Stimulated activated CD8-positive, alpha-beta memory T cell treated with anti-CD3 and anti-CD28 coated beads, Interleukin-4, amount 100 ng/mL, for 24 hours (primary cell): ENCODE measurements at places on chromosomes 3 and 15.

DNA sequence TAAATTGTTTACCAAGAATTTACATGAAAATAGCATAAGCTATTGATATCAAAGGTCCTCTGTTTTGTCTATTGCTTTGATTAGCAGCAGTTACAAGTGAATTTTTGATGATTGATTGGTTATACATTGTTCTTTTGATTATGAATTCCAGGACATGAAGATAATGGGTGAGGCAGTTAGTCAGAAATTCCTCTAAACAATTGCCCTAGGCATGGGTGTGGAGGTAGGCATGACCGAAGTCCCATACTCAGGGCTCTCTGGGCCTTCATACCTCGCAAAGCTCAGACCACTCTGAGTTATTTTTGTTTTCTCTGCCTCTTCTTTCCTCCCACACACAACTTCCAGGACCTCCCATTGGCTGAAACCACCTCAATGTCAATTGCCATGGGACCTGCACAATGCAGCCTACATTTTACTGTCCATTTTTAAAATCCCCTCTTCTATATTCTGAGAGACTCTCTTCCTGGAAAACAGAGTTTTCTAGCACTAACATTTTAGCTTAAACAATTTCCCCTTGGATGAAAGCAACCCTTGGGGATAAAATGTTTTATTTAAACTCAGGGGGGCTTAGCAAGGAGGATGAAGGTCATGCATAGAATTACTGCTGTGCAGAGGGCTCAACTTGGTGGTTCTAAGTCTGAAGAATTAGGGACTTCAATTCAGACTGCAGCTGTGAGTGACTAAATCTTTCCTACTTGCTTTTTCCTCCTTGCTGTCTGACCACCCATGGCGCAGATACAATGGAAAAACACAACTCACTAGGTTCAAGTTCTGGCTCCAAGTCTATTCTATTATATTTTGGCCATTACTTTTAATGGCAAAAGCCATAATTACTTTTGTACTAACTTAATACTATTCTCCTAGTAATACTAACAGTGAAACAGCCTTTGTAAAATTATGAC lies 594.8 kb downstream of the NTRK3 start:
- DNase-seq = no peak

DNA sequence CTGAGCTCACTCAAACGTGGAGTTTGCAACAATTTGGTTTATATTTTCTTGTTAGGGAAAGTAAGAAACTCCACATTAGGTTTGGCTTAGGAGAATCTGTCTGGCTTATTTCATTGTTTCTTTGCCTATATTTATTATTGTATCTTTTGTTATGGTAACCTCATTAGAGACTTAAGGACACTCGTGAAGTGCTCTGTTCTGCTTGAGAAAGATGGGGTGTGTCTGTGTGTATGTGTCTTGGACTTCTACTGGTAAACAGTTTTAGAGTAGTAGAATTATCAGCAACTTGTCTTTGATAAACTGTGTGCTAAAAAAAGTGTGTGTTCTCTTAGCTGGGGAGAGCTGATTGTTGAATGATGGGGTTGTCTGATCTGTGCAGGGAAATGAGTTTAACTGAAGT lies 306.5 kb downstream of the RBMS3 start:
- no peak for DNase-seq

DNA sequence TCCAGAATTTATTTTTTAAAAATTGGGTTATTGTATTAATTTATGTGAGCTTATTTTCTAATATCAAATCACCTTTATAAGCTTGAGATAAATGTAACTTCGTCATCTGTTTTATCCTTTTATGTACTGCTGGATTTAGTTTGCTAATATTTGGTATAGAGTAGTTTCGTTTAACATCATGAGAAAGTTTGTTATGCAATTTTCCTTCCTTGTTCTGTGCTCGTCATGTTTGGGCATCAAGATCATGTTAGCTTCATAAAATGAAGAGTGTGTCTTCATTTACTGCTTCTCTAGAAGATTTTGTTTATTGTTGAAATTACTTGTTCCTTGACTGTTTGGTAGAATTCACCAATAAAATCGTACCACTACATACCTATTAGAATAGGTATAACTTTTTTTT lies 262.1 kb upstream of the SATB1 start:
- no peak for DNase-seq

- no peak for DNase-seq
These were observed 27.7 kb upstream of the MYH15 start for GRCh38 chr3:108538083-108538482.

GRCh38 chr15:77525400-77525811 lies 104.7 kb downstream of the HMG20A start:
- no peak for DNase-seq

- DNase-seq = no peak
These were observed 341.0 kb downstream of the SOX2 start for GRCh38 chr3:182052757-182053156.

DNA sequence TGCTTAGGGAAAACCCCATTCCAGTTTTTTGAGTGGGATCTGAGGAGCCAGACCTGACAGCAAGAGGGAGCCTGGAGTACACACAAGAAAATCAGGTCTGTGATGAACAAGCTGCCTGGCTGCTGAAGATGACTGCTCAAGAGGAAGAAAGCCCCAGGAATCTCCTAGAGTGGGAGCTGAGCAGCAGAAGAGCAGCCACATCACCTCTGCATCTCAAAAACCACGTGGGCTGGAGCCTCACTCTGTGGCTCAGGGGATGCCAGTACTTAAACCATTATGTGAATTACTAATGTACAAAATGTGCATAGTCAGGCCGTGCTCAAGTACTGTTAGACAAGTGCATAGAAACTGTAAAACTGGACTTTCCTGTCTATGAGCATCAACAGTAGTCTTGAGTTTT lies 52.4 kb downstream of the SLC9A9 start:
- DNase-seq = no peak

GRCh38 chr15:40263024-40263754 lies 19.7 kb downstream of the ANKRD63 start:
- DNase-seq = no peak

GRCh38 chr3:172581757-172582166 lies 58.5 kb upstream of the TNFSF10 start:
- no peak for DNase-seq

DNA sequence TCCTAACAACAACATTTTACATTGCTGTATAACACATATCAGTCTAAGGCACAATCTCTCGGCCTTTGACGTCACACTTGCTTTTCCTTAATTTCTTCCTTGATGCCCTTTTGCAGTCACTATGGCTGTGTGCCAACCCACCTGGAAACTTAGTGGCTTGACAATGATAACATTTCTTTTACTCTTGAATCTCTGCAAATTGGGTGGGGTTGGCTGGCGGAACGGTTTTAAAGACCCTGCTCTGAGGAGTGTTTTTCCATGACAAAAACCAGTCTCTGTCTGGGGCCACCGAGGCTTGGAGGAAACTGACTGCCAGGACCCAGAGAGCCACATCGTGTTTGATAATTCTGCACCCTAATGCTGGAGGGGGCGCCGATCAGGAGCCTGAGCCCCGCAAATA lies 115.6 kb downstream of the KLF13 start:
- DNase-seq = no peak

DNA sequence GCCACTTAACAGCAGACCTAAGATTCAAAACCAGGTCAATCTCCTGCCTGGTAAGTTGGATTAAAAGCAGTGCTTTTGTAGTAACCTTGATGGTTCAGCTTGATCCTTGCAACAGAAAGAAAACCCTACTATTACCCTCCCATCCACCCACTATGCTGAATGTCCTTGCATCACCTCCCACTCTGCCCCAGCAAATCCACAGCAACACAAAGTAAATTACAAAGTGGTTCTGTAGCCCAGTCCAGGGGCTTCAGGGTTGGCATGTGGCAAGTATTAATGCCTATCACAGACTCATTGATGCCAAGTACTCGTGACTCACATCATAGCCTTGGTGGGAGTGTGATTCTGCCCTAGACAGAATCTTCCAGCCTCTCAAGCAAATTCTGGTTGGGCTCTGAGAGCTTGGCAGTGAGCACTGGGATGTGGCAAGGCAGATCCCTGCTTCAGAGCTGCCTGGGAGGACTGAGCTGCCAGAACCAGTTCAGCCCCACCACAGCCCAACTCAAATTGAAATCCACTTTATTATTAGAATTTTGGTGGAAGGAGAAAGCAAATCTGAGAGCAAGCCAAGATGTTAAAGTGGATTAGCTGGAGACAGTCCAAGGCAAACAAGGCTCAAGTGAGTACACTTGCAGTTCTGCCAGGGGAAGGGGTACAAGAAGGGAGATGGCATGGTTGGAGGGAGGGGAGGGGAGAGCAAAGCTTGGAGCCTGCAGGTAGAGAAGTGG lies 225.8 kb upstream of the UMPS start:
- no peak for DNase-seq
